CD14-positive monocyte (primary cell): ENCODE measurements at places on chromosomes 16 and 17. TPM values are rescaled to one million over a fixed set of nuclear protein-coding genes. Genes with fewer than 3 reads are reported as not detected.

- DNase-seq: no peak
- no peaks in the 10 kb centered on the region for H3K36me3 ChIP-seq
- H3K27me3 ChIP-seq: no peaks in the 10 kb centered on the region
These were observed 30.5 kb downstream of the HS3ST3B1 start for GRCh38 chr17:14331225-14331981.

GRCh38 chr16:67531247-67531646, 2.6 kb downstream of the RIPOR1 start:
- H3K27me3 ChIP-seq: peaks cover 9% of the 10 kb centered on the region
- peak overlapping the region; percentile 88 for H3K4me3 ChIP-seq
- H3K27ac ChIP-seq: peak overlapping the region; percentile 95
- peak; percentile 82 for DNase-seq

DNA sequence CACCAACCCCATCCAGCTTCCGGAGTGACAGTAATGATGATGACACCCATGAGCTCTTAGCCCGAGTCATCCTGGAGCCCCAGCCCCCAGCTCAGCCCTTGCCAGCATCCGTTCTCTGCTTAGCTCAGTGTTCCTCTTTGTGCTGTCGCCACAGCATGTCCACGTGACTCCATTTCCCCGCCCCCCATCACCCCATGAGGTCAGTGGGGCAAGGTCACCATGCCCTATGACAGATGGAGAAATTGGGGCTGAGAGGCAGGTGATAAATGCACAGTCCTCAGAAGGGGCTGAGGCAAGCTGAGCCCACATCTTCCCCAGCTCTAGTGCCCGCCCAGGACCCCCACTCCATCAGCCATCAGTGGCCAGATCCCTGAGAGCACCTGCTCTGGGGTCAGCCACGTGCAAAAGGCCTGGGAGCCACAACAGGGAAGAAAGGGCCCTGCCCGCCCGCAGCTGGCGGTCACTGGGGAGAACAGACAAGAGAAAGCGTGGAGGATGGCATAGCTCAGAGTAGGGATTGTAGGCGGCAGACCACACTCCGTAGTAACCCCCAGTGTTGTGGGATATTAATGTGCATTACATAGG, 17.1 kb downstream of the ITGB4 start:
- no peaks in the 10 kb centered on the region for H3K36me3 ChIP-seq
- H3K27ac ChIP-seq: peak overlapping the region; percentile 57
- peak; percentile 97 for DNase-seq
- H3K4me1 ChIP-seq: peaks cover 28% of the 10 kb centered on the region

The KRTAP3-2 gene
- polyA plus RNA-seq: not detected in 2 replicates

The ATP1B2 gene
- polyA plus RNA-seq: not detected
